ENCODE measurements at places on chromosomes 4 and X.

GRCh38 chrX:10598540-10598939 is 21.8 kb downstream of the MID1 start:
- no peak for DNase-seq

DNA sequence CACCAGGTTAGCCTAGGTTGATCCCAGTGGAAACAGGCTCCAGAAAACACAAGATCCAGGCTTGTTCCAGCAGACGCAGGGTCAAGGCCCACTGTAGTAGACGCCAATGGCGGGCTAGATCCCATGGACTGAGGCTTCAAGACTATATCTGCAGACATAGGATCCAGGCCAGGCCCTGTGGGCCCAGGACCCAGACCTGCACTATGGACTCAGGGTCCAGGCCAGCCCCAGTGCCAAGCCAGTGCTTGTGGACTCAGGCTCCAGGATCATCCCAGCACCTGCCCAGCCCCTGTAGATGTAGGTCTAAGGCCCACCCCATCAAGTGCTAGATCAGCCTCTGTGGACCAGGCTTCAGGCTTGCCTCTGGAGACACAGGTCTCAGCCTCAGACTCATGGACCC is 300.9 kb downstream of the CHIC1 start:
- DNase-seq = no peak

DNA sequence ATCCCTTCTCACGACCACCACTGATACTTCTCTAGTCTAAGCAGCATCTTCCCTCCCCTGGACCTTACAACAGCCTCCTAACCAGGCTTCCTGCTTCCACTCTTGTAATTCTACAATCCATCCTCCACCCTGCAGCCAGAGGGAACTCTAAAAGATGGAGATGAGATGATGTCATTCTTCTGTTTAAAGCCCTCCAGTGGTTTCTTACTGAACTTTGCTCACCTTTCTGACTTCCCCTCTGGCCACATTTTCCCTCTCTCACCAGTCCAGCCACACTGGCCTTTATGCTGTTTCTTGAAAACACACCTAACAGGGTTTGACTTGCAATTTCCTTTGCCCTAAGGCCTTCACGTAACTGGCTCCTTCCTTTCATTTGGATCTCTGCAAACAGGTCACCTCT is 191.4 kb upstream of the NHS start:
- DNase-seq = no peak

- no peak for DNase-seq
Observed at GRCh38 chr4:84035568-84035967, 463.5 kb downstream of the NKX6-1 start.

- DNase-seq = no peak
Observed at GRCh38 chr4:80053140-80053910, 19.7 kb downstream of the ANTXR2 start.

DNA sequence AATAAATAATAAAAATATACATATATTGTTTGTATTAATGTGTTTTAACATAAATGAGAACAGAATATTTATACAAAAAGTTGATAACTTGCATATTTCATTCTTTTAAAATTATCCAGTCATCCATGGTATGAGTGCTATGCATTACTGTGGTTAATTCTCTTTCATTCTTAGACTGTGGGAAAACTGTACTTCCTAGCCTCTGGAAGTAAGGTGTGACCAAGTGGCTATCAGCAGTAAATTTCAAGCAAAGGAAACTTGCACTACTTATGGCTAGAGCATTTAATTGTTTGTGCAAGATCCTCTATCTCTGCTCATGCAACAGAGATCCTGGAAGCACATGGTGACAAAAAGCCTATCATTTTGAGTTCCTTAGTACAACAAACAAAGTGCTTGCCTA is 1054.5 kb upstream of the PABPC4L start:
- no peak for DNase-seq

- DNase-seq = no peak
Observed at GRCh38 chr4:13844740-13845139, 217.2 kb upstream of the BOD1L1 start.

DNA sequence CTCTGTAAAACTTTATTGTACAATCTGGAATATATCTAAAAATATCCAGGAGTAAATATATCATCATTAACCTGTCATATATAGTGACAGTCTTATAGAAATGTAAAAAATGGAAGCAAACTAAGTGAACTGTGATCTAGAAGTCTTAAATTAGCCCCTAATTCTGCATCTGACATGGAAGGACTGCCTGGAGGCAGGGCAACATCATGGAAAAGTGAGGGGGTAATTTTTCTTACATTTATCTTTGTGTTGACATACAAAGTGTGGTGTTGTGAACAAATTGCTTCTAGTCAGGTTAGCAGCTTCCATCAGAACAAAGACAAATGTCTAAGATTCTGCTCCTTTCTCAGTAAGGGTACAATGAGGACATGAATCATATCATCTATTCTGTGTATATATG is 186.3 kb downstream of the C4orf33 start:
- DNase-seq = no peak

GRCh38 chr4:89119836-89120235 is 8.5 kb downstream of the TIGD2 start:
- no peak for DNase-seq

DNA sequence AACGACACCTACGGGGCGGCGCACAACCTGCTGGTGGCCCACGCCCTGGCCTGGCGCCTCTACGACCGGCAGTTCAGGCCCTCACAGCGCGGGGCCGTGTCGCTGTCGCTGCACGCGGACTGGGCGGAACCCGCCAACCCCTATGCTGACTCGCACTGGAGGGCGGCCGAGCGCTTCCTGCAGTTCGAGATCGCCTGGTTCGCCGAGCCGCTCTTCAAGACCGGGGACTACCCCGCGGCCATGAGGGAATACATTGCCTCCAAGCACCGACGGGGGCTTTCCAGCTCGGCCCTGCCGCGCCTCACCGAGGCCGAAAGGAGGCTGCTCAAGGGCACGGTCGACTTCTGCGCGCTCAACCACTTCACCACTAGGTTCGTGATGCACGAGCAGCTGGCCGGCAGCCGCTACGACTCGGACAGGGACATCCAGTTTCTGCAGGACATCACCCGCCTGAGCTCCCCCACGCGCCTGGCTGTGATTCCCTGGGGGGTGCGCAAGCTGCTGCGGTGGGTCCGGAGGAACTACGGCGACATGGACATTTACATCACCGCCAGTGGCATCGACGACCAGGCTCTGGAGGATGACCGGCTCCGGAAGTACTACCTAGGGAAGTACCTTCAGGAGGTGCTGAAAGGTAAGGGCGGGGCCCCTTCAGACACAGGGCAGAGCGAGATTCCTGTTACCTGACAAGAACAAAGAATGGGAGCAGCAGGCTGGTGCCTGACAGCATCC is 11.7 kb downstream of the RPL9 start:
- no peak for DNase-seq

- no peak for DNase-seq
Observed at GRCh38 chr4:168710353-168710946, 213.6 kb downstream of the PALLD start.

DNA sequence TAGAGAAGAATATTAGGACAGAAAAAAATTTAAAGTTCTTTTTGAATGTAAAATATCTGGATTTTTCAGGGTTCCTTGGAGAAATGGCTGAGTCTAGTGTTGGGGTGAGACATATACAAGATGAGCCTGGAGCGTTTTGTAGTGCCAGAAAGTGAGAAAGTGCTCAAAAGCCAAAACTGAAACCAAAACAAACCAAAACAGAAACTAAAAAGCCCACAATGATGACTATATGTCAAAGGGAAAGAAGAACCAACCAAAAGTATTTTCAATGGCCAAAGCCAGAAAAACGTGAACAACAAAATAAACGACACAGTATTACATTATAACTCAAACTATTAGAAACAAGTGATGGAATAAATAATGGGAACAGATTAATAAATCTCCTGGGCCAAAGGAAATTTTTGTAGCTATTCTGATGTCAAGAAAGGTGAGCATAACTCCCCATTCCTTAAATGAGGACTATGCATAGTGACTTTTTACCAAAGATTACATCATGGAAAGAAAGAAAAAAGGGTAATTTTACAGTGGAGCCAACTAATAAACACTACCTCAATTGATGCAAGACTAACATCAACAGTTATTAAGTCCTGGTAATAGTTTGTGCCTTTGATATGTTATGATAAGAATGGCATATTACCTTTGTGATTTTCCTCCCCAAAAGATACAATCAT is 1137.6 kb downstream of the C4orf33 start:
- no peak for DNase-seq

- DNase-seq = no peak
Observed at GRCh38 chrX:8033175-8033574, 106.0 kb upstream of the PNPLA4 start.

GRCh38 chr4:72430050-72430449 is 139.0 kb downstream of the ADAMTS3 start:
- no peak for DNase-seq

DNA sequence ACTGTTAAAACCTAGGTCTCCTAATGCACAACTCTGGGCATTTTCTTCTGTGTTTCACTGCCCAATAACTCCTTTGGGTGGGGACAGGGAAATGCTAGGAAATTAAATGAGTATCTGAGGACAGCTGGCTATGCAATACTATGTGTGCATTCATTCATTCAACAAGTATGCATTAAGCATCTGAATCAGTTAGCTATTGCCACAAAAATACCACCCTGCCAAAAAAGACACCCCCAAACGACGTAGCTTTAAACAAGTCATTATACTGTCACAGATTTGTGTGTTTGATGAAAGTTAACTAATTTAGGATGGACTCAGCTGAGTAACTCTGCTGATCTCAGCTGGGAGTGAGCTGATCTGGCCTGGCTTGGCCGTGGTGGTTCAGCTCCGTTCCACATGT is 29.8 kb upstream of the PTCHD1 start:
- no peak for DNase-seq

GRCh38 chr4:140851032-140851636 is 94.9 kb upstream of the TBC1D9 start:
- DNase-seq = peak; percentile 30

- no peak for DNase-seq
Observed at GRCh38 chr4:3355266-3355748, 62.5 kb downstream of the RGS12 start.

DNA sequence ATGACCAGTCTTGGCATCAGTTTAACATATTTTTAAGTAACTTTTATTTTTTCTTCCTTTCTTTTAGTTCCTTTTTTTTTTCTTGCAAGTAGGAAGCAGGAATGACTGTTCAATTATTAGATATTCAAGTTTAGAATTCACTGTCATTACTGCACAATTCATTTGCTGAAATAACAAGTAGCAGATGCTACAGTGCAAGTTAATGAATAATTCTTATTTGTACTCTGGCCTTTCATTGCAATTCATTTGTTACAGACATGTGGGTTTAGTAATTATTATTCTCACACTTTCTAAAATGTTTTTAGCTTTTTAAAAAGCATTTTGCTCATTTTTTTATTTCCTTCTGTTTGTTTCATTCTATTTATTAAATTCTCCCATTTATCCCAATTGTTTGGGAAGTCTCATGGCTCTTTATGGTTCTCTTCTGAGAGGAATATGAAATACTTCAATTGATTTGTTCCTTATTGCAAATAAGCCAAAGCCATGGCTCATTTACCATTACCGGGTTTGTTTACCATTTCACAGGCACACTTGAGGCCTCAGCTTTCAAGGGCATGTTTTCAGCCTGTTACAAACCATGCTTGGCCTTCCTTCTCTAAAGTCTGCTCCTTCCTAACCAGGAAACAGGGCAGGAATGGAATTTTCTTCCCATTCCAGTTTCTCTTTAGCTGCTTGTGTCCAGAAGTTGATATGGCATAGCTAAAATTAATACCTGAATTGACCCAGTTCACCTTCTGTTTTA is 4.6 kb upstream of the DCAF4L1 start:
- no peak for DNase-seq

GRCh38 chr4:85495621-85496020 is 20.7 kb downstream of the ARHGAP24 start:
- DNase-seq = no peak

- DNase-seq = no peak
Observed at GRCh38 chr4:41212616-41213203, 1.6 kb downstream of the APBB2 start.

Data from CMK (cell line).